ENCODE measurements at places on chromosomes 2 and 18.

DNA sequence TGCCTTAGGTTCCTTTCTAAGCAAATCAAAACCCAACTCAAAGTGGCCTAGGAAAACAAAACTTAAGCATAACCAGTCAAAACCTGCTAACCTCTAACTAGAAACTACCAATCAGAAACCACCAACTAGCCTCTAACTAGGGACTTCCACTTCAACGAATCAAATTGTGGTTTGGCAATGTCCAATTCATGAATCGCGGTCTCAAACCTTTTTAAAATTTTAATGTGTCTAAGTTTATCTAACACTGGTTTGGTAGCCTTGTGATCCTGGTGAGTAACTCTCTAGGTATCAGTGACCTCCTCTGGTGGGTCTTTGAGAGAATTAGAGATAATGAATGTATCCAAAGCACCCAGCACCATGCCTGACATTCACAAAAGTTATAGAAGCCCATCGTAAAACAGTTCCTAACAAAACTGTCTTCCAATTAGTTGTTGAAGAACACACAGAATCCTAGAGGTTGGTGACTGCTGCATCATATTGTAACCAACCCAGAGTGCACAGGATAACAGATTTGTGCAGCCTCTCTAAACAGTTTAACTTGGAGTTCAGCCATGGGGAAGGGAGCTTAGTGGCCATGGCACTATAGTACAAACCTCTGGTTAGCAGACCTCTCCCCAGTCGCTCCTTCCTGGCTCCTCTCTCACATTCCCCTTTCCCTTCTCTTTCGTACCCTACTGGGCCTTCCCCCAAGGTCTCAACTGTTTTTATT lies 45.2 kb upstream of the B3GNT2 start:
- no peak for DNase-seq

- no peak for DNase-seq
Measured at GRCh38 chr2:128342550-128342949, 23.9 kb upstream of the HS6ST1 start.

DNA sequence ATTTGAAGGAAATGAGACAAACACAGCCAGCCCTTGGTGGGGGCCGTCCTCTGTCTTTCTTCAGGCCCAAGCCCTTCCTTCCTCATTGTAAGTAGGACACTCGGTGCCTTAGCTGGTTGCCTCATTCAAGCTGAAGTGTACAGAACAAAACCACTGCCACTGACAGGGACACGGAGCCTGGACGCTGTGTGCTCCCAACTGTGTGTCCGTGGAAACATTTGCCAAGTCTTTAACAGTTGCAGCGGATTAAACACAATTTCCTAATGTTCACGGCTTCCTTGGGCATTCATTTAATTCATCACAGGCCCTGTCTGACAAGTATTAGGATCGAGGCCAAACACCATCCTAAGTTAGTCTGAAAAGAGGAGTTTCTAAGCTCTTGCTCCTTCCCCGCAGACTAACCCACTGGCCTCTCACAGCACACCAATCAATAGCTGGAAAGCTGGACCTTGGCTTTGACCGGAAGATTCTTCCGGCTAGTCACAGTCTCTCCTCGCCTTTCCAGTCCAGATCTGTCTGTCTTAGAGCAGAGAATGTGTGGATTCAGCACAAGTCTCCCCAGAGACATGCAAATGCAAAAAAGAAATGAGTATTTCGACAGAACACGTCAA lies 68.7 kb upstream of the ACSL3 start:
- peak; percentile 13 for DNase-seq

- no peak for DNase-seq
Measured at GRCh38 chr2:130845505-130846085, 8.9 kb downstream of the ARHGEF4 start.

DNA sequence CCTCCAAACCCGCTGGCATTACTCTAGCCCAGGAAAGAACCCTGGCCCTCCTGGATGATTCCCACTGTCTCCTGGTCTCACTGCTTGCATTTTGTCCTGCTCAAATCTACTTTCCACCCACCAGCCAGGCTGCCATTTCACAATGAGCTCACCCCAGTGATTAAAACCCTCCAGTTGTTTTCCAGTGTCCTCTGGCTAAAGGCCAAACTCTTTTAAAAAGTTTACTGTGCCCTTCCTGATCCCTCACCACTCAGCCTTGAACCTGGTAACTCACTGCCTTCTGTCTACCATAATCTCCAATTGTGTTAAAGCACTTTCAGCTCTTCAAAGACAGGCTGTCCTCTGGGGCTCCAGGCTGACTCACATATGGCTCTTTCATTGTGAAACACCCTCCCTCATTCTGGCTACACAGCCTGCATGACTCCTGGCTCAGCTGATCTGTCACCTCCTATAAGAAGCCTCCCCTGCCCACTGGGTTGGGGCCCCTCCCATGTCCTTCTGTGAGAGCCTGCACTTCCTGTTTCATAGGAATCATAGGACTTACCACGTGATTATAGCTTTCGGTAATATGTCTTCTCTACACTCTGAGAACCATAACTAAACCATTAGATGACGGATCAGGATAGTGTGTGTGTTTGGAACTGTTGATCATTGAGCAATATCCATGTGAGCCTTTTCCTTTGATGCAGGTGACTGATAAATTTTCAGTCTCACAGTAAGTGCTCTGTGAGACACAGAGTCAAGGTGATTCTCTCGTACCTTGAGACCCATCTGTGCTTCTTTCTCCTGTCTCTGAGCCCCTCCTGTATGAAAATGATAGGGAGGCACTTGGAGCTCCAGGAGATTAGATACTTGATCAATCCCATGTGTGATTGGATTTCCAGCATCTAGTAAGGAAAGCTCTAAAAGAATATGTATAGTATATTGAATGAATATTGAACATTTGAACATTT lies 590.8 kb upstream of the ID2 start:
- peak; percentile 45 for DNase-seq

GRCh38 chr18:26419746-26420145 lies 128.6 kb downstream of the KCTD1 start:
- DNase-seq = no peak

GRCh38 chr2:147450661-147451510 lies 393.9 kb upstream of the ACVR2A start:
- no peak for DNase-seq

- no peak for DNase-seq
Measured at GRCh38 chr2:70806013-70806412, 14.4 kb downstream of the CLEC4F start.

DNA sequence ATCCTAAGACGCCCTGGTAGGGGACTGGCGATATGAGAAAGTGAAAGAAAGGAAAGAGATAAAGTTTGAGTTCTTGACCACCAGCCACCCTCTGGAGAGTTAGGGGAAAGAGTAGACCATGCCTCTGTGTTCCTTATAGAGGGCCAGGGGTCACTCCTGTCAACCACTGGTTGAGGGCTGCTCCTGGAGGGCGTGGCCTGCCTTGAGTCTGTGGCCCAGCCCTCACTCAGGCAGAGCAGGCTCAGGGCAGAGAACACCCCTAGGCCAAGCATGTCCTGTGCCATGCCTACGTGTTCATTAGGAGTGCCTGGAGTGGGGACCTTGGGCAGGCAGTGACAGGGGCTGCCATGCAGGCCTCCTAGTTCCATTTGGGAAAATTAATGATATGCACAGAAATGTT lies 161.1 kb upstream of the EPB41L3 start:
- no peak for DNase-seq

- peak; percentile 25 for DNase-seq
Measured at GRCh38 chr2:144458541-144458940, 61.4 kb downstream of the ZEB2 start.
